ENCODE measurements at places on chromosomes 5 and 9.

DNA sequence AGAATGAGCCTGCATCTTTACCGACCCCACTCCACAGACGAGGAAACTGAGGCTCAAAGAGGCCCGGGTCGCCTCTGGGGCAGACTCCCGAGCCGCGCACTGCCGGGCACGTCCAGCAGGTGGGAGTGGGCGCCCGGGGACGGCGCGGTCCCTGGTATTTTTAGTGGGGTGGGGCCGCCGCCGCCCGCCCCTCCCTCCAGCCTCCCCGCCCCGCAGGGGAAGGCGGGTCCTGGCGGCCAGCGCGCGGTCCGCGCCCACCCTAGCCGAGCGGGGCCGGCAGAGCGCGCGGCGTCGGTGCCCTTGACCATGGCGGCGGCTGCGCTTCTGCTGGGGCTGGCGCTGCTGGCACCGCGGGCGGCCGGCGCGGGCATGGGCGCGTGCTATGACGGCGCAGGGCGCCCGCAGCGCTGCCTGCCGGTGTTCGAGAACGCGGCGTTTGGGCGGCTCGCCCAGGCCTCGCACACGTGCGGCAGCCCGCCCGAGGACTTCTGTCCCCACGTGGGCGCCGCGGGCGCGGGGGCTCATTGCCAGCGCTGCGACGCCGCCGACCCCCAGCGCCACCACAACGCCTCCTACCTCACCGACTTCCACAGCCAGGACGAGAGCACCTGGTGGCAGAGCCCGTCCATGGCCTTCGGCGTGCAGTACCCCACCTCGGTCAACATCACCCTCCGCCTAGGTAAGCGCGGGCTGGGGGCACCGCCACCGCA lies at the start of gene LAMC3:
Gene LAMC3 (plus strand): TSS at position 266 of the 710 bp plus-strand sequence. CDS start 41 bp downstream, at position 307.
- DNase-seq, result no peak

DNA sequence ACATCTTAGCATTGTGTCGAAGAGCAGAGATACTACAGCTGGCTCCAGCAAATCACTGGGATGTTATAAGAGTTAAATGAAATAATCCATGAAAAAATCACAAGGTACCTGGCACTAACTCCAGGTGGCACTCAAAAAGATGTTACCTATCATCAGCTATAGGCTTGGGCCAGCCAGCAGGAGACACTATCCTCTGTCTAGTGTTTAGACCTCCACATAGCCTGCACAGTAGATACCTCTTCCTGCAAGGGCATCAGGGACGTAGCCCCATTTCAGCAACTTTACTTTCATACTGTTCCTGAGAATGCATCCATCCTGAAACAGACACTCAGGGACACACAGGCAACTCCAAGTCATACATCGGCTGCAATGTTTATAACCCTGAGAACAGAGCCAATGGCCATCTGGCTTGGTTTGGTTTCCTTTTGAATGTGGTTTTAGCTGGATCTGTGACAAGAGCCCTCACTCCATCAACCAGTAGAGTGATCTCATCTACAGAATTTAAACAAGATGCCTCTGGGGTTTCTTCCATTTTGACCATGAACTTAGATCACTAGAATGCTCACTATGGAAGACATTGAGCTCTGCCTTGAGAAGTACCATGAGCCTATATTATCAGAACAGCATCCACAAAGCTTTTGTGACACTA lies 69.9 kb downstream of the TLE1 start:
- no peak for DNase-seq

- peak; percentile 58 for DNase-seq
These were observed 5.5 kb upstream of the CDHR2 start for GRCh38 chr5:176543428-176544182.

DNA sequence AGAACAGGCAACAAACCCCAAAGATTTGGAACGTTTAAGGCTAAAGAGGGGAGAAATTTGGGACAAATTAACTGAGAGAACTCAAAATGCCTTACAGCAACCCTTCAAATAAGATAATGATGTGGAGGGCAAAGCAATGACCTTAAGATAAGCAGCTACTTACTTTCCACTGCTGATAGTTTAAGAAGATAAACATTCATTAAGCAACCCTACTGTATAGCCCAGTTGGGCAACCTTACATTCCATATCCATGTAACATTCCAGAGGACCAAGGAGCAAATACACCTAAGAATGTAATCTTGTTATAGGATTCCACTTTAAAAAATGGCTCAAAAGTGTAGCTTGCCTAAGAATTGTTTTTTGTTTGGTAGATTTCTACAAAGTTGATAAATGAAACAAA lies 14.8 kb downstream of the ETF1 start:
- no peak for DNase-seq

- DNase-seq, result no peak
These were observed 21.4 kb downstream of the SPINK1 start for GRCh38 chr5:147809830-147810666.

- no peak for DNase-seq
These were observed 48.3 kb upstream of the HRH2 start for GRCh38 chr5:175609526-175609925.

DNA sequence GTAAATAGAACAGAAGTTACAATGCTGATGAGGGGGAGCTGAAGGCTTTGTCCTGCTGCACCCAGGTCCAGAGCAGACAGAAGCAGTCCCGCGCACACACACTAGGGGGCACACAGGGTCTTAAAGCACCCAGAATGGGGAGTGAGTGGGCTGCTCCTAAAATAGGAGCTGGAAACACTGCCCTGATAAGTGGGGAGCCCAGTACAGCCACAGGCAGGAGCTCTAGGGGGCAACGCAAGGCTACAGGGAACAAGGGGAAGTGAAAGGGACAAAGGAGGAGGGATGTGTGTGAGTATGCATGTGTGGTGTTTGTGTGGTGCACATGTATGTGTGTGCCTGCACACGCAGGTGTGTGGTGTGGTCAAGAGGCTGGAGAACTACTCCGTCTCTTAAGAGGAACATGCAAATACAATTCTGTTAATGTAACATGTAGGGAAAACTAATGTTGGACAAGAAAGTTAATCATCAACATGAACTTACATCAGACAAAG lies 191.5 kb downstream of the ROR2 start:
- peak; percentile 82 for DNase-seq

DNA sequence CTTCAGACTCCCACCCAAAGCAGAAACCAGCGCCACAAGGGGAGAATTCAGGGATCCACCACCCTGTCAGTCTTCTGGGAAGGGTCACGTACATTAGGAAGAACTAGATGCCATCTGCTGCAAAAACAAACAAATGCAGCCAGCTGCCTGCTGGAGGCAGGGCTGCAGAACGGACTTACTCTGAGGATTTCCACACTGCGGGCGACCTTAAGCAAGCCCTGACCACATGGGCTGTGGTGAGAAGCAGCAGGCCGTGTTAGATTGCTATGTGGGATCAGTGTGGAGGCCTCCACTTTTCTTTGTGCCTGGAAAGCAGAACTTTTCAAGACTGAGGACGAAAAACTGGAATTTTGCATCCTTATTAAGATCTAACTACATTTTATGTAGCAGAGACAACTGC lies 13.4 kb upstream of the LTC4S start:
- DNase-seq, result no peak

- no peak for DNase-seq
These were observed 112.5 kb upstream of the SLCO6A1 start for GRCh38 chr5:102611312-102611711.

- DNase-seq, result no peak
These were observed 8.4 kb upstream of the SLC2A6 start for GRCh38 chr9:133487331-133487725.

GRCh38 chr5:142202282-142202681 lies 93.7 kb downstream of the NDFIP1 start:
- DNase-seq, result no peak

- DNase-seq, result no peak
These were observed 27.9 kb downstream of the SKIC3 start for GRCh38 chr5:95526871-95527270.

GRCh38 chr5:34838785-34839714 lies at the start of gene TTC23L:
Gene TTC23L, plus strand, starts transcription at chr5:34839164. Its CDS starts 1,508 bp downstream, at chr5:34840672.
- DNase-seq, result peak; percentile 98

- no peak for DNase-seq
These were observed 39.0 kb downstream of the RIGI start for GRCh38 chr9:32486839-32487562.

DNA sequence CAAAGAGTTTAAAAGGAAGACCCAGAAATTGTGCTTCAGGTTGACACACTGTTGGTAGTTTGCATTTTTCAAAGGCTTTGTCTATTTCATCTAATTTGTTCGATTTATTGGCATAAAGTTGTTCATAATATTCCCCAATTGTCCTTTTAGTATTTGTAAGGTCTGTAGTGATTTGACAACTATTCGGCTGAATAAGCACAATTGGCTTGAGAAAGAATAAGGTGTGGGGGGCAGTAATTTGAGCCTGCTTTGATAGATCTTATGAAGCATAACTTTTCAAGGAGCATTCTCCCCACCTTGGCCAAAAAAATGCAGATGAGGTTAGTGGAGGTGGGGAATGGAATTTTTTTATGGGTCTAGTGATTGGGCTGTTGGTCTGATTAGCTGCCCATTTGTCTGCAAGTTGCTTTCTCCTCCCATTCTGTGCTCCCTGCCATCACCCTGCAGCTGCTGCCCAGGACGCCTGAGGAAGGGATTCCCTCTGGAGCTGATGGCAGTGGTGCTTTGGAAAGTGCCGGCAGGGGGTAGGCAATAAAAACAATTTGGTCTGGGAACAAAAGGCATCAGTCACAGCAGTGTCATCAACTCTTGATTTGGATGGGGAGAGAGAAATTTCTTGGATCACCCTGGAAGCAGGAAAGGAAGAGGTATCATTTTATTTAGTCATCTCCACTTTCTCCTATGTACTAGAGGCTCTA lies 26.6 kb downstream of the WNT8A start:
- peak; percentile 1 for DNase-seq

DNA sequence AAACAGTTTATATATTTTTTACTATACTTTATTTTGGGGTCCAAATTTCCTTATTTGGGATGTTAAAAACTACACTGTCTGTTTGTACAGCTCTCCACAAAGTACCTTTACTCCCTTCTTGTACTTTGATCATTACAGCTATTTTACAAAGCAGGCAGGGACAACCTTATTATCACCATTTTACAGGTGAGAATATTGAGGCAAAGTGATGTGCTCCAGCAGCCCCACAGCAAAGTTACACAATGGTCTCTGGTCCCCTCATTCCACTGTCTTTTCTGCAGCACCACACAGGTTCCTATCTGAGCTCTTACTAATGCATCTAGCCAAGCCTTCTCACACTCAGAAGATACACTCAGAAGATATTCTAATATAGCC lies 457.3 kb downstream of the RASEF start:
- no peak for DNase-seq

DNA sequence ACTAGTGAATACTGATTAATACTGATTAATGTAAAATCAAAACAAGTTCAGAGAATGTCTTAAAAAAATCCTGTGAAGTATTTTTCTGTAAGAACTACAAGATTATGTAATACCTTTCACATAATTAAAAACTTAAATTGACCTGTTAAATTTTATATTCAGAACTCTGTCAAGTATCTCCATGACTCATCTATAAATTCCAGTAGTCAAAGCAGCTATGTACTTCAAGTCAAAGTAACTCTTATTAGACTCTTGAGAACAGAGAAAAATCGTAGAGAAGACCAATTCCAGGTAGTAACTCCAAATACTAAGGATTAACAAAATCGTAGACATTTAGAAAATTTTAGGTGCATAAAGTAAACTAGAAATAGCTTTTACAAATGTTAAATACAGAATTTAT lies 77.1 kb downstream of the HOMER1 start:
- DNase-seq, result no peak

GRCh38 chr5:54742417-54742891 lies 224.9 kb downstream of the SNX18 start:
- no peak for DNase-seq

GRCh38 chr9:131473198-131473885 lies 29.4 kb upstream of the POMT1 start:
- no peak for DNase-seq

- DNase-seq, result no peak
These were observed 489.3 kb downstream of the TLE4 start for GRCh38 chr9:80061096-80061495.

- no peak for DNase-seq
These were observed 22.0 kb downstream of the INSYN2B start for GRCh38 chr5:169958278-169958677.

GRCh38 chr5:108420755-108421154 lies 38.9 kb upstream of the FBXL17 start:
- DNase-seq, result no peak

GRCh38 chr5:171395042-171395441 lies 7.4 kb downstream of the NPM1 start:
- no peak for DNase-seq

- no peak for DNase-seq
These were observed 178.4 kb upstream of the MVB12B start for GRCh38 chr9:126147936-126148870.

DNA sequence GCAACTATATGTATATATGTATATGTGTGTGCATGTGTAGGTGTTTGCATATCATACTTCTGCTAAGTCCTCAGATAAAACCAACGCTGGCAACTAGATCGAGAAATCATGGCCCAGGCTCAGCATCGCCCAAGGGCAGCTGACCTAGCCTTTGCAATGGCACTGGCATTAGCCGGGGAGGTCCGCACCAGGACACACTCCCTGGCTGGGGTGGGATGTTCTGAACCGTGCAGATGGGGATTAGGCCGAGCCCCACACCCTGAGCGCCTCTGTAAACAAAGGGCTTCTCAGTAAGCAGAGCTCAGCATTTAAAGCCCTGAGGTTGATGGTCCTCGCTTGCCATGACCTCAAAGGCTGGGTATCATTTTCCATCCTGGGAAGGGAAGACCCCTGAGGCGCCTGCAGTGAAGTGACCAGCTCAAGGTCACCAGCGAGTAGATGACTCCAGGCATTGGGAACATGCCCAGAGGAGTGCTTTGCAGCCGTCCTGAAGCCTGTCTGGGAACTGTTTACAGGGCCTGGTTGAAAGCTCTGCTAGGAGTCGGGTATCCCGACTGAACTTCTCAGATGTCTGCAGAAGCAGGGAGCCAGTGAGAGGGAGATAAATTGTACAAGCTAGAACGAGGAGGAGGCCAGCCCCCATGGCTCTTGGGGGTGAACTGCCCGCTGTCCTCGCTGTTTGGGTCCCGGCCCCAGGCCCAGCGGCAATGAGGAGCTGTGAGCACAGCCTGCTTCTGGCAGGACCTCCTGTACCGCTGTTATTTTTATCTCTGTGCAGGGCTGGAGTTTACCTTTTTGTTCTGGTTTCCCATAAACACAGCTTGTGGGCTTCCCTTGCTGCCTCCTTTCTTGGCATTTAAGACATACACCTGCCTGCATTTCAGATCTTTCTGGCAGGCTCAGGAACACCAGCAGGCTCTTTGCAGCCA lies 18.4 kb downstream of the GADD45G start:
- DNase-seq, result no peak

DNA sequence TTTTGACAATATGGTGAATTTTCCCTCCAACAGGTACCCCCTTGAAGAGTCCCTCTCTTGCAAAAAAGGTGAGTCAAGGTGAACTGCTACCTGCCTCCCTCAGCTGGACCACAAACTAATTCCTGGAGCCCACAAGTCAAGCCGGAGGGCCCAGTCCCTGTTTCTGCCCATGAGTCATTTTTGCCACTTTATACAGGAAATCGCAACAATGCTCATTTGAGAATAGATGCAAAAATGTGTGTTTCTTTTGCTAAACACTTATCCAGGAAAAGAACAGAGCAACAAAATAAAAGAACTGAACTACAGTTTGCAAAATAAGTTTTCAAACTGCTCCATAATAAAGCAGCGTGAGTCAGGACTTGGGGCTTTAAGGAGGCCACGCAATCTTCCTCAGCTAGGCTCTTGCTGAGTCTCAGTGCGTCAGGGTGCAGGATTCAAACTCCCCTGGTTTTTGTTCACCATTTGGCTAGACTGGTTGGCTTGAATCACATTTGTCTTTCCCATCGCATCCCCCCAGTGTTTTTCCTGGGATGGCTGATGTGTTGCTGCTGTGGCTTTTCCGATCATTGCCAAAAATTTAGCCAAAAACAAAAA lies 102.7 kb downstream of the GOLPH3 start:
- no peak for DNase-seq

GRCh38 chr9:88272986-88273385 lies 115.3 kb upstream of the SPIN1 start:
- DNase-seq, result no peak

Data from NCI-H524 (cell line).